Effector memory CD4-positive, alpha-beta T cell (primary cell): ENCODE measurements at places on chromosomes 5 and 9.

DNA sequence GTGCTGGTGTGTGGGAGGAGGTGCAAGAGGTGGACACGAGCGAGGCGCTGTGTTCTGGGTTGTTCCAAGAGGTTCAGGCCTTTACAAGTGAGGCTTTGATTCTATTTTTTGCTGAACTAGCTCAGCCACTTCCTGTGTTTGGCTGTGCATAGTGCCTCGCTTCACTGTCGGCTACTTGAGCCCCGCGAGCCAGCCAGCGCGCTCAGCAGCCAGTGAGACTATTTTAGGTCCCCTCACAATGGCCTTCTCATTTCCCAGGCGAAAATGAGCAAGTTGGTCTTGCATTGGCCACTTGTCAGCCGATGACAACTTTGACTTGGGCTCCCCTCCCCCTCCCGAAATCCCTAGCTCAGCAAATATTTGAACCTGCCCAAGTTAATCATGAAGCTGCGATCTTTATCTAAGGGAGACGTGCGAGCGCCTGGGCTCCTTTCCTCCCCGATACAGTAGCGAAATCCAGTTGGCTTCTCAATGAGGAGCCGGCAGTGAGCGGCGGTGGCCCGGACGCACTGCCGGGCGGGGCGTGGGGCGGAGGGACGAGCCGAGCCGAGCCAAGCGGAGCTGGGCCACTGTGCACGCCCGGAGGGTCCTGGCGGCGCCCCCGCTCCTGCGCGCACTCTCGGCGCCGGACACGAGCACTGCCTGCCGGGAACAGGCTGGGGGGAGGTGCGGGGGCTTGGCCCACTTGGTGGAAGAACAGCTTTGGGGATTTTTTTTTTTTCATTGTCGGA, 72.6 kb downstream of the PIK3R1 start:
- H3K4me3 ChIP-seq = peak overlapping the region; percentile 57
- H3K27ac ChIP-seq = peak overlapping the region; percentile 59
- peaks cover 54% of the 10 kb centered on the region for H3K4me1 ChIP-seq
- peak; percentile 19 for DNase-seq
- H3K36me3 ChIP-seq = peaks cover 14% of the 10 kb centered on the region

GRCh38 chr5:36457511-36458270, 148.7 kb upstream of the SLC1A3 start:
- no peak for DNase-seq
- H3K4me3 ChIP-seq = no peak overlapping the region
- no peaks in the 10 kb centered on the region for H3K36me3 ChIP-seq
- H3K27ac ChIP-seq = no peak overlapping the region
- H3K27me3 ChIP-seq = no peaks in the 10 kb centered on the region

- H3K36me3 ChIP-seq = no peaks in the 10 kb centered on the region
- no peaks in the 10 kb centered on the region for H3K4me1 ChIP-seq
- no peaks in the 10 kb centered on the region for H3K27me3 ChIP-seq
- no peak overlapping the region for H3K27ac ChIP-seq
- no peak for DNase-seq
- H3K4me3 ChIP-seq = no peak overlapping the region
These were observed 40.3 kb upstream of the FBP1 start for GRCh38 chr9:94679587-94679986.

GRCh38 chr9:16704116-16705110, 166.1 kb downstream of the BNC2 start:
- no peaks in the 10 kb centered on the region for H3K36me3 ChIP-seq
- H3K27me3 ChIP-seq = no peaks in the 10 kb centered on the region
- no peak for DNase-seq

DNA sequence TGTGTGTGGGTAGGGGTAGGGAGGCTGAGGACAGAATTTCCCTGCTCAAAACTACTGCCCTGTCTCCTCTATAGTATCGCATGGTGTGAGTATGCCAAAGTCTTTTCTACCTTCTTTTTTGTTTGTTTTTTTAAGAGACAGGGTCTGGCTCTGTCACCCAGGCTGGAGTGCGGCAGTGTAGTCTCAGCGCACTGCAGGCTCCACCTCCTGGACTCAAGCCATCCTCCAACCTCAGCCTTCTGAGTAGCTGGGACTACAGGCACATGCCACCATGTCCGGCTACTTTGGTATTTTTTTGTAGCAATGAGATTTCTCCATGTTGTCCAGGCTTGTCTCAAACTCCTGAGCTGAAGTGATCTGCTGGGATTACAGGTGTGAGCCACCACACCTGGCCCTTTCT, 2.5 kb downstream of the SRP19 start:
- no peak overlapping the region for H3K27ac ChIP-seq
- H3K36me3 ChIP-seq = peaks cover 44% of the 10 kb centered on the region
- no peaks in the 10 kb centered on the region for H3K27me3 ChIP-seq

- DNase-seq = no peak
- H3K36me3 ChIP-seq = no peaks in the 10 kb centered on the region
- H3K4me3 ChIP-seq = no peak overlapping the region
- H3K27me3 ChIP-seq = no peaks in the 10 kb centered on the region
These were observed 64.9 kb upstream of the OSMR start for GRCh38 chr5:38780945-38781344.

- H3K4me1 ChIP-seq = no peaks in the 10 kb centered on the region
- no peak overlapping the region for H3K27ac ChIP-seq
- no peaks in the 10 kb centered on the region for H3K36me3 ChIP-seq
- no peaks in the 10 kb centered on the region for H3K27me3 ChIP-seq
- no peak overlapping the region for H3K4me3 ChIP-seq
These were observed 131.8 kb upstream of the COL5A1 start for GRCh38 chr9:134509817-134510216.
